DMS153 (cell line): ENCODE measurements at places on chromosomes 6 and 20.

DNA sequence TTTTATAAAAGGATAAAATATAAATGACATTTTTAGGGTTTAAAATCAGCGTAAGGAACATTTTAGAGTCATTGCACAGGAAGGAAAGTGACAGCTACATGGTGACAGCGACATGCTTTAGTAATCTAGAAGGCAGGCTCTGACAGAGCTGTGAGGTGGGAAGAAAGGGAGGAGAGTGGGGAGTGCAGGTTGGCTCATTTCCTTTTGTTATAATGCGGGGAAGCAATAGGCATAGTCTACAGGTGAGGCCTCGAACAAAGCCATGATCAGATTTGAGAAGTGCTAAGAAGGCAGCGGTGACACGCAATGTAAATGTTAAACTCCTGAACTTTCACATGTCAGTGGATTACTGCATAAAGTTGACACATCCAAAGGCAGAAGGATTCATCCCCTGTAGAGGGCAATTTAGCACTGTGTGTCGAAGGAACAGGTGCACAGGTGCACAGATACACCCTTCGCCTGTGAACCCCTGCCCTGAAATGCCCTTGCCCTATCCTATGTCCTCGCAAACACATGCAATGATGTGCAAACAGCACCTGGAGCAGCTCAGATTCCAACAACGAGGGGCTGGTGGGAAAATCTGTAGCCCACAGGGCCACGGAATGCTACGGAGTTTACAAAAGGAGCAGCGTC lies 32.4 kb upstream of the SMOC2 start:
- DNase-seq = no peak

DNA sequence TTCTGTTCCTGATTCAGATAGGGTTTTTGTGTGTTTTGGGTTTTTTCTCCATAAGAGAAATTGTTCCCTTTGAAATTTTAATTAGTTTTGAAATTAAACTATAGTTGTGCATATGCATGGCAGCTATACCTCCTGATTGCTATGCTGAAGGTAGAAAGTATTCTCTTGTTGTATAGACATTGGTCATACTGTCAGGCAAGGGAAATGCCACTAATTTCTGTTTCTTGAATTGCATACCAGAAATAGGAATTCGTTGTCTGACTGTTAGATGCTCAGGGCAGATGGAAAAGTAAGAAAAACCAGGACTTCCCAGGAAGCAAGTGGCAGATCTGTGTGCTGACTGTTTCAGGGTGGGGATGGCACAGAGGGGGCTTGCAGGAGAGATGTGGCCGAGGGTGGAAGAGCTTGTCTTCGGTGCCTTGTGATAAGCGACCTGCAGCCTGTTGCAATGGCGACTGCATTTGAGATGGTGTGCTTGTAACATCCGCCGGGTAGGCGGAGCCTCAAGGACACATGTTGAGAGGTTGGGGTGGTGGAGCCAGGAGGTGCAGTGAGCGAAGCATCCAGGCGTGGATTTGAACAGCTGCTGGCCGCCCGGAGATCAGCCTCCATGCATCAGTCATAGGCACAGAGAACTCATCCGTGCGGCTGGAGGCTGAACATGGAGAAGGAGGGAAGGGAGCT lies 42.8 kb downstream of the RREB1 start:
- DNase-seq = peak; percentile 57

DNA sequence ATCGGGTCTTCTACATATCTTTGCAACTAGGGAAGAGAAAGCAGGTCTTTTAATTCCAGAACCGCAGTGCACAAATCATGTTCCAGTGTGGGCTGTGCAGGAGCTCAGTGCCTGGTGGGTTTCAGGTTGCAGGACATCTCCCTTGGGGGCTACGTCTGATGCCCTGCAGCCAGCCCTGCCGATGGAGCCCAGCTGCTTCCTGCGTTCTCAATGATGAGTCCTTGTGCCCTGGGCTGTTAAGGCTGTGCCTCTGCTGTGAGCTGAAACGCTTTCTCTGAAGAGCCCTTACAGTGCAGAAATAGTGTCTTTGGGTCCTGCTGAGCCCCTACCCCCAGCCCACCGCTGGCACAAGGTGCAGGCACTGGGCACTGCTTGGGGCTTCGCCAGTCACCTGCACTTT lies 192.9 kb downstream of the SYNDIG1 start:
- no peak for DNase-seq

DNA sequence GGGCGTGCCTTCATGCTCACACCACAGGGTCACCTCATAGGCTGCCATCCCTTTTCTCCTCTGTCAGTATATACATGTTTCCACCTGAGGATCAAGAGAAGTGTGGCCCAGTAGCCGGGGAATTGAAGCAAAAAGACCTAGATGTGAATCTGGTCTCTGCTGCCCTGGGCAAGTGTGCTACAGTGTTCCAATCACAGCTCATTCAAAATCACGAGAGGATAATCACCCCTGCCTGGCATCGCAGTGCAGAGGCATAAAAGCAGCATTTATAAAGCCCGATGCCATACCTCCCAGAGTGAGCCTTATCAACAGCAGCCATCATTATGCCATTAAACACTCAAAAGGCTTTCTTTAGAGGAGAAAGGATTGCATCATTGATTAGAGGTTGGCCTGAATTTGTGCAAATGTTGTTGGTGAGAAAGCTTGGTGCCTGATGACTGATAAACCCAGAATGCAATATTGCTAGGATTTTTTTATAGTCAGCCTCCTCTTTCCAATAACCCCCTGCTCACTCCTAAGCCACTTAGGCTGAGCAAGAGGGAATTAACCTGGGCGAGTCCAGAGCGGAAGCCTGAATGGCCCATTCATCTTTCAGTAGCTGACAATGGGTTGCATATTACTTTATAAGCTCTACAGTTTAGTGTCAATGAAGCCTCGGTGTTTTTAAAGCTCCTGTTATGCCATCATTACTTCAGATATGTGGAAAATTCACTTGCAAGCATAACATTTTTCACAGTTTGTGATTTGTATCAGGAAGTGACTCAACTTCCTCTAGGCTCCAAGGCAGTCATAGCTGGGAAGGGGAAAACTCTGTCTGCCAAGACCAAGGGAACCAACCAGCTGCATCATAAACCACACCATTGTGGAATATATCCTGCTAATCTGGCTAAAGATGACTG lies 92.5 kb upstream of the NXT1 start:
- DNase-seq = peak; percentile 40

DNA sequence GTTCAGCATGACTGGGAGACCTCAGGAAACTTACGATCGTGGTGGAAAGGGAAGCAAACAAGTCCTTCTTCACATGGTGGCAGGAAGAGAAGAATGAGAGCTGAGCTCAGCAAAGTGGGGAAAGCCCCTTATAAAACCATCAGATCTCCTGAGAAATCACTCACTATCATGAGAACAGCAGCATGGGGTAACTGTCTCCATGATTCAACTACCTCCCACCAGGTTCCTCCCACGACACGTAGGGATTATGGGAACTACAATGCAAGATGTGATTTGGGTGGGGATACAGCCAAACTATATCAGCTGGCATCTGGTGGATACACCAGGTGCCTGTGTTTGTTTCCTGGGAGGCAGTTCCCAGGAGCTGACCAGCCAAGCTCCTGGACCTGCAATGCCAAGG lies 4.9 kb downstream of the DDO start:
- DNase-seq = no peak

DNA sequence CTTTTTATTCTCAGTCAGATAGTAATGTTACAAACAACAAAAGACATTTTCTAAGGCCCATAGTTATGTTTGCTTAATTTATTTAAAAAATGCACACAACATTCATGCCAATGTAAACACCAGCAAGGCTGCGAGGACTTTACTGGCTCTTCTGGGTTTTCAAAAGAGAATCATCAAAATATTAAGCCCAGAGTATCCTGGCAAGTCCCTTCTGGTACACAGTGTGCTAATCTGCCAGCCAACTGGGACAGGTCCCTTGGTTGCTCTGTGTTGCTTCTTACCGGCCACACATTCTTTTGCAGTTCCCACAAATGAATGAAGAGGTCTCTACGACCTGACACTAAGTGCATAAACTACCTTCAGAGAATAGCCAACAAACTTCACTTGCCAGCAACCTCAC lies 42.6 kb upstream of the SPDEF start:
- no peak for DNase-seq

- no peak for DNase-seq
Measured at GRCh38 chr6:142683714-142684141, 261.2 kb downstream of the HIVEP2 start.

DNA sequence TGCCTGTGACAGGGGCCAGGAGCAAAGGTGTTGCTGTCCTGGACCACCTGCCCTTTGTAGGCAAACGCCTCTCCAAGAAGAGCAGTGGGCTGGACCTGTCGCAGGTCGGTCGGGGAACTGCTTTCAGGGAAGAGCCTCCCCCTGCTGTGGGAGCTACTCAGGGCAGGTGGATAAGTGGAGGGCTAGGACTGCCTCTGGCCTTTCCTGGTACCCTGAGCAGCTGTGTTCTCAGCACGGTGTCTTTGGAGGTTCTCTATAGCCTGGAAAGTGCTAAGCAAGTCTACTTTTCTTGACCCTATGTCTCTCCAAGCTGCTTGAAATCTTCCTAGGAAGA lies 35.0 kb downstream of the BPIFB1 start:
- no peak for DNase-seq

DNA sequence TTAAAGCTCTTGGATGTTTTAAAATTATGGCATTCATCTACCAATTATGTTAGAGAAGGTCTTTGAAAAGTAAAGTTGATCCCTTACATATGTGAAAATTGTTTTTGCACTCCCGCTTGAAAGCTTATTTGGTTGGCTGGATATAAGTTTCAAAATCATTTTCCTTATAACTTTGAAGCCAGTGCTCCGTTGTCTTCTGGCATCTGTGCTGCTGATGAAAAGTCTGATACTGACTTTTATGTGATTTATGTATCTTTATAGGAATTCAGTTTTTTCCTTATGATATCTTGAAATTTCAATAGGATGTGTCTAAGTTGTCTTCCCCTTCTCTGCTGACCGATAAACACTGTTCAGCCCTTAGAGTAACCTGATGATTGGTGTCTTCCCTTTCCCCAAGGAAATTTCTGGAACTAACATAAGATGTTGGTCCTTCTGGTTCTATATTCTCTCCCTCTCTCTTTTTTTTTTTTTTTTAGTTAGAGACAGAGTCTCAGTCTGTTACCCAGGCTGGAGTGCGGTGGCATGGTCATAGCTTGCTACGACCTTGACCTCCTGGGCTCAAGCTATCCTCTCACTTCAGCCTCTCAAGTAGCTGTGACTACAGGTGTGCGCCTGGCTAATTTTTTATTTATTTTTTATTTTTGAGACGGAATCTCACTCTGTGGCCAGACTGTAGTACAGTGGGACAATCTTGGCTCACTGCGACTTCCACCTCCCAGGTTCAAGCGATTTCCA lies 12.7 kb downstream of the PANK2 start:
- no peak for DNase-seq

DNA sequence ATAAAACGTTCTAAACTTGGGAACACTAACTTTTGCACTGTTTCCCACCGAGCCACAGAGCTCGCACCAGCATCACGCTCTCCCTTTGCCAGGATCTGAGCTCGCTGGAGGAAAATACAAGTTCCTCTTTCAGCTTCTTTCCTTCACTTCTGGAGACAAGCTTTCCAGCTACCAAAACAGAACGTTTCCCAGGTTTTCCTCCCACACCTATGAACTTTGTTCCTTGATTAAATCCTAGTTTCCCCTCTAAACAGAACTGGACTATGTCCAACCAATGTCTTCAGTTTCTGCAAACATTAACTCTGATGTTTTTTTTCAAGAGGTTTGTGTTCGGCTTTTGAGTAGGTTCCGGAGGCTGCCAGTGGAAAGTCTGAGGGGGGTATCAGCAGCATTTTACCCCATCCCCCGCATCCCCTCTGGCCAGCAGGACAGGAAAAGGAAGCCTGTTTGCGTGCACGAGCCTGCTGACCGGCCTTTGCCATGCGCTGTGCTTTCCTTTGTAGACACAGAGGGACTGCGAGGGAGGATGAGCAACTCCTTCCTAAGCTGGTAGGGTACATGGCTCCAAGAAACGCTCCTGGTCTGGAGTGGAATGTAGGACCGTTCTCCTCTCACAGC lies 135.5 kb downstream of the LY86 start:
- no peak for DNase-seq

- DNase-seq = no peak
Measured at GRCh38 chr6:131135244-131136020, at the start of gene AKAP7. Gene AKAP7, plus strand, starts transcription at chr6:131135467. Its CDS starts 297 bp downstream, at chr6:131135764.

- DNase-seq = no peak
Measured at GRCh38 chr6:160398674-160399271, 50.6 kb downstream of the SLC22A3 start.

- DNase-seq = no peak
Measured at GRCh38 chr6:79467716-79468115, 69.5 kb downstream of the LCA5 start.

DNA sequence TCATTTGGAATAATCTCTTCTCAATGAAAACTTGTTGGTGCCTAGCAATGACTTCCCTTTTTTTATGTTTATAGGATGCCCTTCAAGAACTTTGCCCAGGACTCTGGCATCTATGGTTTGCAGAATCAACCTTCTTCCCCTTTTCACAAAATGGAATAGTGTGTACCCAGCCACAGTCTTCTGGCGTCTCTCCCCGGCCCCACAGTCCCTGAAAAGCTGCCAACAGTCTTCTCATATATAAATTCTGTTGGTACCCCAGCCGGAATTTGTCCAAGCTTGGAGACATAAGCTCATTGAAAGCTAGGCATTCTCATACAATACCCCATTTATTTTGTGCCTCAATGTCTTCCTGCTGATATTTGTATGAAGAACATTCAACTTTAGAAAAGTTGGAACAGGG lies 26.4 kb upstream of the MCM3 start:
- DNase-seq = no peak

- no peak for DNase-seq
Measured at GRCh38 chr6:138205437-138206094, 12.7 kb downstream of the PBOV1 start.
